Activated CD8-positive, alpha-beta T cell treated with anti-CD3 and anti-CD28 coated beads, Interleukin-2, amount 10 ng/mL, durations not matched to agents 7 days and 5 days (primary cell): ENCODE measurements at places on chromosomes 4 and X.

- DNase-seq: peak; percentile 28
Measured at GRCh38 chr4:57190601-57191481, 80.7 kb upstream of the IGFBP7 start.

DNA sequence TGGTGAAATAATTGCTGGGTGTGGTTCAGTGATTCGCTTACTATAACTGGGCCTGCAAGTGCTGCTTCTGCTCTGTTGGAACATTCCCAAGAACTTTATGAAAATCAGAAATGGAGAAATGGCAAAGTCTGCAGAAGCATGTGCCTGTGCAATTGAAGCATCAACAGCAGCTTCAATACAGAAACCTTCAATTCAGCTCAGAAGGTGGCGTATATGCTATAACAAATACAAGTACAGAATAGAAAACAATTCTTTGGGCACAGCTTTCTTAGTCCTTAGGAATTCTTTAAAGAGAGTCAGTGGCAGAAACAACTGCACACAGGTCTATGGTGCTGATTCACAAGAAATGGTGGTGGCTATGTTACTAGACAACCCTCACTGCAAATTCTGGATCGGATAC is 18.0 kb upstream of the PDHA2 start:
- no peak for DNase-seq

GRCh38 chr4:184510401-184510800 is 36.1 kb upstream of the IRF2 start:
- no peak for DNase-seq

- DNase-seq: no peak
Measured at GRCh38 chr4:170274616-170275015, 184.9 kb upstream of the AADAT start.

GRCh38 chr4:124085561-124086180 is 626.9 kb downstream of the ANKRD50 start:
- no peak for DNase-seq

- no peak for DNase-seq
Measured at GRCh38 chrX:39140581-39140980, 339.3 kb downstream of the MID1IP1 start.
